ENCODE measurements at places on chromosomes 1 and 21.

DNA sequence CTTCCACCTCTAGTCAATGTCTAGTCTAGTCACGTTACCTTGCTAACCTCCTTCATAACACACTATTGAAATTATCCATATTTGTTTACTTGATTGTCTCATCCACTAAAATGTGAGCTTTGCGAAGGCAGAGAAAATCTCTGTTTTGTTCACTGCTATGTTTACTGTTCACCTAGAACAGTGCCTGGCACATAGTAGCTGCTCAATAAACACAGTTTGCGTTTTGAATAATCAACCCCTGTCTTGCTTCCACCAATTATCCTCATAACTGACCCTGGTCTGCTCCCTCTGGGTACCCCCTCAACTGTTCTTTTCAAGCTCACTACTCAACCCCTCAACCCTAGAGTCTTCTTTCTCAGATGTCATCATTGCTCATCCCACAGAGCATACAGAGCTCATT, 36.5 kb upstream of the NGF start:
- DNase-seq: no peak

DNA sequence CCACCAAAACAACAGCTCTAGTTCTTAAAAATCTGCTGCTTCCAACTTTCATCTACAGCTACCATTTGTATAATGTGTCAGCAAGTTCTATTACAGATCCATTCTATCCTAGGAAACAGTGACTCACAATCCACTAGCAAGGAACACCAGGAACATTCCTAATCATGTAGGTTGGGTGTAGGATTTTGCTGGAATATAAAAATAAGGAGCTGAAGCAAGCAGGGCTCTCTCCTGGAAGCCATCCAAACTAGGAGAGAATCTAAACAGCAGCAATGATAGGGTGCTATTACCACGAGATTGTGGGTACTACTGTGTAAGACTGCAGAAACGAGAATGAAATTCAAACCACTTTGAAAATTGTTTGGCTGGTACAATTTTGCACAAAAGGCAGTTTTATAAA, 135.0 kb downstream of the PTPN14 start:
- DNase-seq: no peak

- DNase-seq: no peak
Measured at GRCh38 chr1:162629651-162630050, 2.6 kb upstream of the DDR2 start.

DNA sequence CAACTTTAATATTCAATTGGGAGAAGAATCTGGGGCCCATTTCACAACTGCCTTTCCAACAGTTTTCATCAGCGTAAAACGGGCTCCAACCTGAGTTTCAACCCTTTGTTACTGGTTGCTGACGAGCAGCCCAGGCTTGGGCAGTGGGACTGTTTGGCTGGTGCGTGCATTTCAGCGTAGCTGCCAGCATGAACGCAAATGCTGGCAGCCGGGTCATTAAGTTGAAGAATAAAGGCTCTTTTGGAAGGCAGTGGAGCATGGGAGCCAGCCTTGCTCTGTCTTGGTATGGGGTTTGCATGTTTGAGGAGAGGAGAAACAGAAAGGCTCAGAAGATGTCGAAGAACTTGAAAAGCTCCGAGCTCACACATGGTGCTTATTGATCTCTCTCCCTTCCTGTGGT, 40.7 kb downstream of the WDR3 start:
- no peak for DNase-seq

DNA sequence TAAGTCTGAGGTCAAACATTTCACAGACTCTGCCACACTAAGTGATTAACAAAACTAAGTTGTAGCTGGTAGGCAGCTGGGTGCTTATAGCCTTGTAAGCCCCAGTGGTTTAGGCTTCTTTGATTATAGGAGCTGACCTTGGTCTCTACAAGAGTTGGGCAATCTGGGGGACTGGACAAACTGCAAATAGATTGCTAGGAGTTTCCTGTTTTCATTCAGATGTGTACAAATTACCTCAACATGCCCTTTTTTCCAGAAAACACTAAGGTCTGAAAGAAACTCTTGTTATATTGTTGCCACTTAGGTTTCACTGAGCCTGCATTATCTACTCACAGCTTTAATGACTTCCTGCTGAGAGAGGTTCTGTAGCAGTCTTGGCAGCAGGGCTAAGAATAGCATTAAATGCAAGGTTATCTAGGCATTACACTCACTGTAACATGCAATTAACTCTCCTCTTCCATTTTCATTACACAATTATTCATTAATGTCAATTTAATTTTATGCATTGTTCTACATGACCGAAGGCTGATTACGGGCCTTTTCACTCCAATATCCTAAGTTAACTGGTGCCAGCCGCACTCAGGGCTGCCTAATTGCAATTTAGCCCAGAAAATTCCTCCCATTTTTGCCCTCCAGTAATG, 314.0 kb downstream of the LMO4 start:
- DNase-seq: no peak

- DNase-seq: no peak
Measured at GRCh38 chr1:110069404-110070281, 829 bp downstream of the ALX3 start.
